ENCODE measurements at places on chromosomes 3 and 15. TPM values are rescaled to one million over a fixed set of nuclear protein-coding genes. Genes with fewer than 3 reads are reported as not detected.

GRCh38 chr3:76554707-76555106, 485.2 kb upstream of the ROBO2 start:
- no peaks in the 10 kb centered on the region for H3K4me1 ChIP-seq
- H3K36me3 ChIP-seq: no peaks in the 10 kb centered on the region
- no peak overlapping the region for H3K4me3 ChIP-seq
- no peak for DNase-seq
- H3K27me3 ChIP-seq: no peaks in the 10 kb centered on the region

DNA sequence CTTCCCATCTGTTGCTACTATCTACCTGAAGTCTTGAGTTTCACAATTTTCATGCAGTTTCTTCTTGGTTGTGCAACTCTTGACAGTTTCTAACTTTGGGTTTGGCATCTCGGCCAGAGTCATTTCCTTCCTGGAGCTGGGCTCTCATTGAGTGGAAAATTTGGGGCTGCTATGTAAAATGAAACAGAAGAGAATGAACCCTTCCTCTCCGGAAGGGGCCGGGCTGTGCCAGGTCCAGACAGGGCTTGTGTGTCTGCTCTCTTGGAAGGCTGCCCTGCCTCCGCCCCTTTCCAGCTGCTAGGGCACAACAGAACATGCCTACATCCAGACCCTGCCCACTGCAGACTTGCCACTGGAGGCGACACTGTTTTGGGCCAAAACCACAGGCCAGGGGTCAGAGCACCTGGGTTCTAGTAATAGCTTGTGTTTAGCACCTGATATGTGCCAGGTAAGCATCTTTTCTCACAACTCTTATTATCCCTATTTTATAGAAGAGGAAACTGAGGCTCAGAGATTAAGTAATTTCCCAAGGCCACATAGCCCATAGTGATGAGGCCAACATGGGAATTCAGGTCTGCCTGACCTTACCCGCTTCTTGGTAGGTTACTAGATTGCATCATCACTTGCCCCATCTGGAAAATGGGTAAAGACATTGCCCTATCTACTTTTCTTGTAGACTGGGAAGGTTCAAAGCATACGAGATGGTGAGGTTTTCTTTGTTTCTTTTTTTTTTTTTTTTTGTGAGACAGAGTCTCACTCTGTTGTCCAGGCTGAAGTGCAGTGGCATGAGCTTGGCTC, 25.0 kb downstream of the IRAK2 start:
- no peak overlapping the region for H3K4me3 ChIP-seq
- H3K27ac ChIP-seq: peak overlapping the region; percentile 81
- H3K4me1 ChIP-seq: peaks cover 76% of the 10 kb centered on the region
- DNase-seq: peak; percentile 97
- H3K27me3 ChIP-seq: no peaks in the 10 kb centered on the region

DNA sequence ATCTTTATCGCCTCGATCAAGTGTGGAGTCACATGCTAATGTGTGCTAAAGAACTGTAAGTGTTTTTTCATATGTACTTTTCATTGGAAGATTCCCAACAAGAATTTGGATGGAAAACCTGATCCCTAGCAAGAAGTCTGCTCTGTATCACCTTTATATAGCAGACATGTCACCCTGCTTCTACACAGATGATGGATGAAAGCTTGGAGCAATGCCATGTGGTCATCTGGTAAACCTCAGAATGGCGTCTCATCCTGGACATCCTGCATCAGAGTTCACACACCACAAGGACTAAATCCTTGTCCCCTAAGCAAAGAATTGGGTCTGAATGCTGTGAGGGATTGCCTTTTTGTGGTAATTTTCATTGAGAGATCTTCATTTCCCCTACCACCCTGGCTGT, 42.1 kb upstream of the CTDSPL start:
- no peak for DNase-seq
- peaks cover 4% of the 10 kb centered on the region for H3K36me3 ChIP-seq
- H3K27ac ChIP-seq: peak overlapping the region; percentile 66
- no peaks in the 10 kb centered on the region for H3K27me3 ChIP-seq
- H3K4me3 ChIP-seq: no peak overlapping the region

DNA sequence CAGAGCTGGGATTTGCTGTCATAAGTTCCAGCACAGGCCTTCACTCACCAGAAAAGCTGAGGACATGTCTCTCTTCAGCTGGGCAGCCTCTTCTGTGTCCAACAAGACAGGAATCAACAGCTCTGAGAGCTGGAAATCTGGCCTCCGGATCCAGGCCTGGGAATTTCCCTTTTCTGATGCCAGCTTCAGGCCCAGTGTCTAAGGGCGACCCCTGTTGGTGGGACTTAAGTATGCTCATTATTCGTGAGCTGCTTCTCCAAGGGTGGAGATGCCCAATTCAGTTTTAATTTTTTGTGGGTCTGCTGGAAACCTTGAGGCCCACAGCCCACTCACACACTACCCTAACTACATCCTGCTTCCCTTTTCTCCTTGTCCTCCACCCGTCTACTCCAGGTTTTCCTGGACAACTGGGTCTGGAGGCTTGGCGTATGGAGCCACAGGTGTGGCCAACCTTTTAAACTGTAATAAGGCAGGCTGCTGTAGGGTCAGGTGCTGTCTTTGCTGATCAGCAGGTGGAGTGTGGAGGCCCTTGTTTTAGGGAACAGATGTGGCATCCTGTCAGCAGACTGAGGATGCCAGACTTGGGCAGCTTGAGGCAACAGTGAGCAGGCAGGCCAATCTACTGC, 2.6 kb upstream of the CEMIP start:
- H3K4me1 ChIP-seq: peaks cover 33% of the 10 kb centered on the region
- no peaks in the 10 kb centered on the region for H3K36me3 ChIP-seq
- H3K27me3 ChIP-seq: peaks cover 36% of the 10 kb centered on the region
- DNase-seq: peak; percentile 93
- H3K27ac ChIP-seq: no peak overlapping the region

GRCh38 chr15:65156692-65157091, 23.1 kb upstream of the PDCD7 start:
- no peaks in the 10 kb centered on the region for H3K4me1 ChIP-seq
- no peak overlapping the region for H3K27ac ChIP-seq
- H3K36me3 ChIP-seq: peaks cover 62% of the 10 kb centered on the region
- H3K4me3 ChIP-seq: no peak overlapping the region
- DNase-seq: no peak
- H3K27me3 ChIP-seq: no peaks in the 10 kb centered on the region

GRCh38 chr3:12381199-12381598, 92.3 kb downstream of the PPARG start:
- no peak overlapping the region for H3K4me3 ChIP-seq
- no peak for DNase-seq
- no peaks in the 10 kb centered on the region for H3K36me3 ChIP-seq
- no peaks in the 10 kb centered on the region for H3K4me1 ChIP-seq
- no peaks in the 10 kb centered on the region for H3K27me3 ChIP-seq

GRCh38 chr3:138477120-138477519, 42.7 kb downstream of the ESYT3 start:
- H3K27me3 ChIP-seq: no peaks in the 10 kb centered on the region
- H3K27ac ChIP-seq: no peak overlapping the region

GRCh38 chr3:72301779-72302178, 516.8 kb upstream of the PROK2 start:
- no peak for DNase-seq
- no peaks in the 10 kb centered on the region for H3K36me3 ChIP-seq
- H3K4me1 ChIP-seq: peaks cover 27% of the 10 kb centered on the region
- no peaks in the 10 kb centered on the region for H3K27me3 ChIP-seq

DNA sequence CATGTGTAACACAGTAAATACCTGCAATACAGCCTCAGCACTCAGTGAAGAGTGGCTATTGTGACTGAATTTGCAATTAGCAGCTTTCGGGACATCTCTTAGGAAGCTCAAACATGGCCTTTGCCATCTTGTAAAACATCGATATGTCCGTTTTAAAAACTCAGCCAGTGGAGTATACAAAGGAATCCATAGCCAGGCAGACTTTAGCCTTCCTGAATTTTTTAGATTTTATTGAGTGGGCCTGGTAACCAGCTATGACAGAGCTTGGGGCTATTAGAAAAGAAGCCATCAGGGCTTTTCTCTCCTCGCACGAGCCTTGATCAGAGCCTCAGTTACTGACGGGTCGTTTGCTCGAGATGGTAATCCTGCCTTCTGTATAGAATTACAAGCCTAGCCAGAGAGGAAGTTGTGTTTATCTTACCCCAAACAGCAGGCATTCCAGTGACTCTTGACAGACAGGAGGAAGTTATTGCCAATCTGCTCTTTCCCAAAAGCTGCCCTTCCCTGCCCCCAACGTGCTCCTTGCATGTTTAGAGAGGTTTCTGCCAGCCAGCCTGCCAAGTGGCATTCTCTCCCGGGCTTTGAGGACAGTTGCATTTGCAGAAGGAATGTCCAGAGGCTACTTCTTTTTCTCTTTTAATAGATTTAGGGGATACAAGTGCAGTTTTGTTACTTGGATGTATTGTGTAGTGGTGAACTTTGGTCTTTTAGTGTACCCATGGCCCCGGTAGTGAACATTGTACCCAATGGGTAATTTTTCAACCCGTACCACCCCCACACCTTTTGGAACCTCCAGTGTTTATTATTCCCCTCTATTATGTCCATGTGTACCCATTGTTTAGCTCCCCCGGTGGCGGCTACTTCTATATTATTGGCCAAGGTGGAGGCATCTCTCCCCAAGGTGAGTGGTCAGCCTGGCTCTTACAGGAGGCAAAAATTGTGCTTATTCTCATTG, 40.6 kb downstream of the ITPR1 start:
- H3K4me3 ChIP-seq: no peak overlapping the region
- peaks cover 85% of the 10 kb centered on the region for H3K4me1 ChIP-seq
- no peak for DNase-seq
- peak overlapping the region; percentile 57 for H3K27ac ChIP-seq

- no peak for DNase-seq
- H3K27me3 ChIP-seq: no peaks in the 10 kb centered on the region
These were observed 26.8 kb upstream of the THBS1 start for GRCh38 chr15:39553947-39554693.

- H3K36me3 ChIP-seq: no peaks in the 10 kb centered on the region
- peaks cover 46% of the 10 kb centered on the region for H3K4me1 ChIP-seq
- no peaks in the 10 kb centered on the region for H3K27me3 ChIP-seq
- peak within 1 kb of the TSS; percentile 84 for H3K4me3 ChIP-seq
These were observed at the start of gene MB21D2 for GRCh38 chr3:192917404-192918274. Gene MB21D2 (minus strand): TSS chr3:192917856. CDS start chr3:192917840, 16 bp downstream.

GRCh38 chr3:13066834-13067233, 6.4 kb downstream of the IQSEC1 start:
- no peak overlapping the region for H3K4me3 ChIP-seq
- no peak for DNase-seq
- H3K4me1 ChIP-seq: peaks cover under 1% of the 10 kb centered on the region

DNA sequence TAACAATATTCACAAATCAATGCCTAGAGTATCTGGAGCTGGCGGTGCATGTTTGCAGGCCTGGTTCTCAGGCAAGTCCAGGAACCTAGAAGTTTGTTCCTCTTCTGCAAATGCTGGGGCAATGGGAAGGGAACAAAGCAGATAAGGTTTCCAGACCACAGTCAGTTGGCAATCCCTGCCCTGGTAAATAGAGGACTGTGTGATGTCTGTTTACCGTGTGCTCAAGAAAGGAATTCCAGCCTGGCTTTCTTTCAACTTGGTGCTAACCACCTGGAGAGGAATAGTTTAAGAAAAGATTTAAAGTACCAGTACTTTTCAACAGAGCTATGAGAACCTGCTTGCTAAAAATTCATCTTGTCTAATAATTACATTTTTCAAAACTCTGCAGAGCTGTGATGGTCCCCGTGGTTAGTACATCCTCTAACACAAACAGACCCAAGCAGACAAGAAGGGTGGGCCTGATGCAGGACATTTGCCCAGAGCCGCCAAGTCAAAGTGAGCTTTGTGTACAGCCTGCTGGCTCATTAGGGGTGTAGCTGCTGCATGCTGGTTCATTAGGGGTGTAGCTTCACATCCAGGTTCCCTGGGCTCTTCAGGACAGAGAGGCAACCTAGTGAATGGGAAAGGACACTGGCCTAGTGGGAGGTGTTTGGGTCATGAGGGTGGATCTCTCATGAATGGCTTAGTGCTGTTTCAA, 220.5 kb downstream of the SQOR start:
- DNase-seq: no peak
- H3K4me1 ChIP-seq: no peaks in the 10 kb centered on the region
- H3K27ac ChIP-seq: no peak overlapping the region
- no peaks in the 10 kb centered on the region for H3K27me3 ChIP-seq
- no peak overlapping the region for H3K4me3 ChIP-seq
- no peaks in the 10 kb centered on the region for H3K36me3 ChIP-seq

GRCh38 chr3:34073961-34074360, 275.5 kb downstream of the PDCD6IP start:
- no peaks in the 10 kb centered on the region for H3K4me1 ChIP-seq
- H3K27ac ChIP-seq: no peak overlapping the region
- no peak for DNase-seq
- no peaks in the 10 kb centered on the region for H3K27me3 ChIP-seq
- no peak overlapping the region for H3K4me3 ChIP-seq

DNA sequence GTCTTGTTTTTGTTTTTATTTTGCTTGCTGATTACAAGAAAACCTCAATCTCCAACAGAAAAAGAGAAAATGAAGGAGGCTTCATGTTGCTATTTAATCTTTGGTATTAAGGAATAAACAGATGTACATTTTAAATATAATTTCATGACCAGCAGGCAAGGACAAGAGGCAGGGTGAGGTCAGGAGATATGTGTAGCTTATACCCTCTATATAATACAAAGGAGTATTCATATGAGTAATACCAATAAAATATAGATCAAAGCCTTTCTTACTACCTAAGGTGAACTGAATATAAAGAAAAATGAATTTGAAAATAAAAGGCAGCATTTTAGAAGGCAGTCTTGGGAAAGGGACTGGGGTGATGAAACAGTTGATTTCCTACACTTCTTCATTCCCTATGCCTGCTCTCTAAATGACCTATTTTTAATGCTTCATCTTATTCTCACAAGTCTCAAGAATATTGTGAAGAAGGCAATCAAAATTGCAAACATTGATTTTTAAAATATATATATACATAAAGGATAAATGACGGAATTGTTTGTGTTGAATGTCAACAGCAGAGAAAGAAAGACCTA, 8.6 kb upstream of the CBLB start:
- no peaks in the 10 kb centered on the region for H3K27me3 ChIP-seq
- no peaks in the 10 kb centered on the region for H3K36me3 ChIP-seq
- no peak overlapping the region for H3K27ac ChIP-seq
- H3K4me3 ChIP-seq: no peak overlapping the region

DNA sequence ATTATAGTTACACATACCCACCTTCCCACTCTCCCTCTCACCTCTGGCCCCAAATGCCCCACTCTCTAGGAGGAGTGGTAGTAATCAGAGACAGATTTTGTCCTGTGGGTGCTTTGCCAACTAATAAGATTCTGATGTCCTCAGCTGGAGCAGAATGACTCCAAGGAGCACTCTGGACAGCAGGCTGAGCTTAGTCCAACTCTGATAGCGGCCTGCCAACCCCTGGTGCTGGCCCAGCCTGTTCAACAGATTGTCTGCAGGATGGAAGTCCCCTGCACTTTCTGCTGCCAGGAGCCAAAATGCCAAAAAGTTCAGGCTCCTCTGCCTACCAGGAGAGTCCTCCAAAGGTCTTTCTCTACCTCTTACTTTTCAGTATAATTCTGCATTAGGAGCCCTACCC, 160.5 kb upstream of the UMPS start:
- no peaks in the 10 kb centered on the region for H3K27me3 ChIP-seq
- H3K4me3 ChIP-seq: no peak overlapping the region
- H3K27ac ChIP-seq: no peak overlapping the region
- H3K4me1 ChIP-seq: peaks cover 5% of the 10 kb centered on the region

Gene IGDCC3
- not detected for total RNA-seq

Gene ITGA11
- 15.8 TPM for total RNA-seq

Gene KCTD6
- total RNA-seq: 14.5 TPM

- H3K4me3 ChIP-seq: no peak overlapping the region
- no peaks in the 10 kb centered on the region for H3K36me3 ChIP-seq
- DNase-seq: no peak
- no peak overlapping the region for H3K27ac ChIP-seq
These were observed 5.1 kb downstream of the HPS3 start for GRCh38 chr3:149134575-149134974.

Data from esophagus muscularis mucosa (tissue), 4 donors.